ENCODE measurements at places on chromosomes 4 and X. TPM values are rescaled to one million over a fixed set of nuclear protein-coding genes. Genes with fewer than 3 reads are reported as not detected.

DNA sequence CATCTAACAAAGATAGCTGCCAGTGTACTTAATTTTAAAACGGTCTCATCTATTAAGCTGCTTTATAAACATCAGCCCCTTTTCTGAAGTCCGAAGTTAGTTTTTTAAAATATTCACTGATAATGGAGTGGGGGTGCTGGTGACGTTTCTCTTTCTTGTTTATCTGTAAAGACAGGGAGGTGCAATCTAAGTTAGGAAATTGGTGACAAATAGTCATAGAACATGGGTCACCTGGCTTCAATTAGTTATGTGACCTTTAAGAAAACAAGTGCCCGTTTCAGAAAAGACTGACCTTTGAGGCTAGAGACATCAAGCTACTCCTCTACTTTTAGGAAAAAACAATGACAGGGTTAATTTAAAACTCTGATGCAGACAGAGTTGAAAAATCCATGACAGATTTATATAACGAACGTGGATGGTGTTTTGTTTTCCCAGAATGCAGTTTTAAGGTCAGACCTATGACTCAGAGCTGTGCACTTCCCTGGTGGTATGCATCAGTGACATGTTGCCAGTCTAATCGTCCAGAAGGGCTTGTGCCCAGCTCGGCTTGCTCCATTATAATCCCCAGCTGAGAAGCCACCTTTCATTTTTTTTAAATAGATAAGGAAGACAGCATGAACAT lies 38.2 kb downstream of the FHL1 start:
- no peak for DNase-seq
- H3K27me3 ChIP-seq: peaks cover 45% of the 10 kb centered on the region
- no peak overlapping the region for H3K4me3 ChIP-seq
- no peaks in the 10 kb centered on the region for H3K36me3 ChIP-seq
- no peak overlapping the region for H3K27ac ChIP-seq

DNA sequence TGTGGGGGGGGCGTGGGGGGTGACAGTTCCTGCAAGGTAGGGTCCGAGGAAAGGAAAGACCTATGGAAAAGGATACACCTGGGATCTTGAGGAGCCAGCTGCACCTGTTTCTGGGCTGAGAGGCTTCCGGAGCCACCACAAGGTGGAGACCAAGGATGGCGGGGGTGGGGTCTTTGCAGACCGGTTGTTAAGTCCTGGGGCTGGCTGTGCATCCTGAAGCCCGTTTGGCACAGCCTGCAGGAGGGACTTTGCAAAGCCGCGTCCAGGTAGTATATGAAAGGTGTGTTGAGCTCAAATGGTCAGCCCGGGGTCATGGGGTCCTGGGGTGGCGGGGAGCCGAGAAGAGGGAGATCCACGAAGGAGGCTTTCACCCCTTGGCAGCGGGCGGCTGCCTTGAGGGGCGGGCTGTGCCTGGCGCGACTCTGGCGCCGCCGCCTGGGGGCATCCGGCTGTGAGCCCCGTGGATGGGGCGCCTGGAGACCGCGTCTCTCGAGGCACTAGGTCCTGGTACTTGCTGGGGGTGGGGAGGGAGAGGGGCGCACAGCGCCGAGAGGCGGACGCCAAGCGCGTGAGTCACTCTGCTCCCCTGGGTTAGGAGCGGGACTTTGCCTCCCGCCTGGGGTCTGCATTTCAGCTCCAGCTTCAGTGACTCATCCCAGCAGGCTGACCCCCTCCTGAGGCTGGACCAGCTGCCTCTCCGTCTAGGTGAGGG lies 58.2 kb upstream of the DYNLT3 start:
- DNase-seq: no peak
- no peak overlapping the region for H3K4me3 ChIP-seq
- H3K27me3 ChIP-seq: no peaks in the 10 kb centered on the region
- H3K4me1 ChIP-seq: no peaks in the 10 kb centered on the region
- H3K27ac ChIP-seq: no peak overlapping the region

GRCh38 chrX:11781133-11781532 lies 23.1 kb downstream of the MSL3 start:
- H3K27ac ChIP-seq: no peak overlapping the region
- no peak for DNase-seq
- no peaks in the 10 kb centered on the region for H3K4me1 ChIP-seq
- H3K4me3 ChIP-seq: no peak overlapping the region
- no peaks in the 10 kb centered on the region for H3K36me3 ChIP-seq
- H3K27me3 ChIP-seq: peaks cover 17% of the 10 kb centered on the region

GRCh38 chr4:130080872-130081451 lies 985.0 kb downstream of the C4orf33 start:
- no peak overlapping the region for H3K27ac ChIP-seq
- no peaks in the 10 kb centered on the region for H3K4me1 ChIP-seq
- H3K36me3 ChIP-seq: no peaks in the 10 kb centered on the region
- H3K27me3 ChIP-seq: no peaks in the 10 kb centered on the region

Gene FOXR2
- total RNA-seq: not detected
